ENCODE measurements at places on chromosomes 12 and 14. TPM values are rescaled to one million over a fixed set of nuclear protein-coding genes. Genes with fewer than 3 reads are reported as not detected.

DNA sequence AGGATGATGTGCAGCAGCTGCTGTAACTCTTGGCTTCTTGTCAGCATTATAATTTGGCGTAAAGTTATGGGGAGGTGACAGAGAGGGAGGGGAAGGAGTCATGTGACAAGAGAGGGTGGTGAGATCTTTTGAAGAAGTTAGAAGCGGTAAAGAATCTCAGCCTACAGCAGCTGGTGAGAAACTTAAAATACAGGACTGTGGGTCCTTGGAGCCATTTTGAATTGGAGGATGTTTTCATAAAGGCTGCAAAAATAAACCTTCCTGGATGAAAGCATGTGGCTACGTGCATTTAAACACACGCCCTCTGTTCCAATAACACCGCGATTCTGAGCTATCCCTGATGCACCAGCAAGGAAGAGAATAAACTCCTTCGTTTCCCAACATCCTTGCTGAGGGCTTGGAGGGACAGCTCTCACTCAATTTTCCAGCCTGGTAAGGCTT lies 133.7 kb downstream of the TMEM30B start:
- H3K4me1 ChIP-seq, result no peaks in the 10 kb centered on the region
- no peak overlapping the region for H3K27ac ChIP-seq
- H3K4me3 ChIP-seq, result no peak overlapping the region
- DNase-seq, result no peak

GRCh38 chr14:78638926-78639325 lies 468.8 kb downstream of the NRXN3 start:
- H3K4me3 ChIP-seq, result no peak overlapping the region
- H3K27me3 ChIP-seq, result no peaks in the 10 kb centered on the region
- H3K36me3 ChIP-seq, result no peaks in the 10 kb centered on the region
- H3K4me1 ChIP-seq, result peaks cover 2% of the 10 kb centered on the region
- no peak for DNase-seq

DNA sequence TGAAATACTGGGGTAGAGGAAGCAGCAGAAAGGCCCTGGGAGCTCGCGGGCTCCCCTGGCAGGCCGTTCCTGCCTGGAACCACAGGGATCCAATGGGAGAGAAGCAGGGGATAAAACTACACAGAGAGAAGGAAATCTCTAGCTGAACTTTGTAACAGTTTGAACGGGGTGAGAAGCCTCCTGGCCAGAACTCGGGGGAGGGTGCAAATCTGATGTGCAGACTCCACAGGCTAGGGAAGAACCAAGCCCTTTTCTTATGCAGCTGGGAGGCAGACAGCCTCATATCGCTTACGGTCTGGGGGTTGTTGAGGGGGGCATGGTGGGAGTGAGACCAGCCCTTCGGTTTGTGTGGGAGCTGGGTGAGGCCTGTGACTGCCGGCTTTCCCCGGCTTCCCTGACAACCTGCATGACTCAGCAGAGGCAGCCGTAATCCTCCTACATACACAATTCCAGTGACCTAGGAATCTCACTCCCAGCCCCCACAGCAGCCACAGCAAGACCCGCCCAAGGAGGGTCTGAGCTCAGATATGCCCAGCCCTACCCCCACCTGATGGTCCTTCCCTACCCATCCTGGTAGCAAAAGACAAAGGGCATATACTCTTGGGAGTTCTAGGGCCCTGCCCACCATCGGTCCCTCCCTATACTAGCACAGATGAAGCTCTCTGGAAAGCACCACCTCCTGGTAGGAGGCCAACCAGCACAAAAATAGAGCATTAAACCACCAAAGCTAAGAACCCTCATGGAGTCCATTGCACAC lies 143.0 kb downstream of the TMTC1 start:
- peak overlapping the region; percentile 35 for H3K4me3 ChIP-seq
- peaks cover 19% of the 10 kb centered on the region for H3K36me3 ChIP-seq

DNA sequence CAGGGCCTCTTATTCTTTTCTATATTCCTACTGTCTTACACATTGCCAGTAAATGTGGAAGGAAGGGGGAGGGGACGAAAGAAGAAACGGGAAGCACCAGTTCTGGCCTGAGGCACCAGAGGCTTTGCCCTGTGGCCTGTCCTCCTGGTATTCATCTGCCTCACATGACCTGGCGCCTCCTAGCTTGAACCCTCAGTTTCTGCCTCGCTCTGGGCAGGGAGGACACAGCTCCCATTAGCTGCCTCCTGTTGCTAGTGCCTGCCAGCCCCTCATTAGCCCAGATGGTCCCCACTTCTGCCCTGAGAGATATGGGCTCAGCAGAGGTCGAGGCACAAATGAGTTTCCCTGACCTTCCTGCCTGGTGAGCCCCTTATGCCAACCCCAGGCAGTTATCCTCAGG lies 3.0 kb upstream of the PLEKHG6 start:
- peaks cover 38% of the 10 kb centered on the region for H3K27me3 ChIP-seq
- H3K27ac ChIP-seq, result no peak overlapping the region
- no peak overlapping the region for H3K4me3 ChIP-seq
- H3K4me1 ChIP-seq, result peaks cover 13% of the 10 kb centered on the region

DNA sequence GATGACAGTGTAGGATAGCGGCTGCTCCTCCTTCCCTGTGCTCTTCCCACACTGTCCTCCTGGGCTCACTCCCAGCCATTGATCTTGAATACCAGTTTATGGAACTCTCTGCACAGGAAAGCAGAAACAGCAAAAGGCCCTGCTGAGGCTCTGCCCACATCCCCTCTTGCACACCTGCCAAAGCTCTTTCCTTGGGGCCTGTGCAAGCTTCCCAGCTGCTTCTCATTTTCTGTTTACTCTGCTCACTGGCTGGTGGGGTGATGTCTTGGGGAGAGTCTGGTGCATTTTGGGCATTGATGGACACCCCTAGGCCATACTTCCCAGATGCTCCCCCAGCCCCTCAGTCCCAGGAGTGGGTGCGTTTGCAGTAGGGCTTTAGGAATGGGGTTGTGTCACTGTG lies 361.8 kb downstream of the TMEM121 start:
- no peak overlapping the region for H3K4me3 ChIP-seq
- H3K27me3 ChIP-seq, result no peaks in the 10 kb centered on the region
- H3K36me3 ChIP-seq, result peaks cover 2% of the 10 kb centered on the region
- DNase-seq, result no peak

GRCh38 chr14:76133103-76133502 lies 18.6 kb upstream of the GPATCH2L start:
- no peaks in the 10 kb centered on the region for H3K36me3 ChIP-seq
- H3K4me1 ChIP-seq, result peaks cover 2% of the 10 kb centered on the region
- H3K27me3 ChIP-seq, result peaks cover 86% of the 10 kb centered on the region
- peak; percentile 39 for DNase-seq

DNA sequence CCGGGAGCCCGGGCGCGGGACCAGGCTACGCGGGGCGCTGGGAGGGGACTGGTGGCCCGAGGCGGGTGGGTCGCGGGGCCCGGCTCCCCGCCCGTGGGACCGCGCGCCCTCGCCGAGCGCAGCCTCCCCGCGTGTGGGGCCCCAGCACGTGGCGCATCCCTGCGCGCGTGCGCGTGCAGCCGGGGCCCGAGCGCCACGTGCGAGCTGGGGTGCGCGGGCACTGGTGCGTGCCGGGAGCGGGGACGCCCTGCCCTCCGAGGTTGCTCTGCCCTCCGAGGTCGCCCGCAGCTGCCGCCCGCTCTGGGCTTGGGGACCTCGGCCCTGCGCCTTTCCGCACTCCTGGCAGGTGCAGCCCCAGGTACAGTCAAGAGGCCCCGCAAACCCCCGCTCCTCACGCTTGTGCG lies 365 bp upstream of the CCDC88C start:
- H3K27me3 ChIP-seq, result no peaks in the 10 kb centered on the region
- no peak overlapping the region for H3K27ac ChIP-seq
- peak; percentile 42 for DNase-seq
- peak overlapping the region; percentile 61 for H3K4me3 ChIP-seq

GRCh38 chr12:3253682-3254275 lies 176.6 kb downstream of the TSPAN9 start:
- H3K36me3 ChIP-seq, result peaks cover 1% of the 10 kb centered on the region
- no peaks in the 10 kb centered on the region for H3K27me3 ChIP-seq
- no peak overlapping the region for H3K27ac ChIP-seq
- peaks cover 1% of the 10 kb centered on the region for H3K4me1 ChIP-seq
- H3K4me3 ChIP-seq, result no peak overlapping the region

DNA sequence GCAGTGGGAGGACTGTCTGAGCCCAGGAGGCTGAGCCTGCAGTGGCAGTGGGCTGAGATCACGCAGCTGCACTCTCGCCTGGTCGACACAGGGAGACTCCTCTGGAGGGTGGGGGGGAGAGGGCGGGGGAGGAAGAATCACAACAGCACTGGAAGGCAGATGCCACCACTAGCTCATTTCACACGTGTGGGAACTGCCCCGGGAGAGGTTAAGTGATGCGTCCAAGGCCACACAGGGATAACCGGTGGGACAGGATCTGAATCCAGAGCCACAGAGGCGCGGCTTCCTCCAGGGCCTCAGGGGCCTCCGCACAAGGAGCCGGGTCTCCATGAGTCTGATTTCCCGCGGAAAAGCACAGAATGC lies 20.8 kb downstream of the STX2 start:
- H3K27ac ChIP-seq, result peak overlapping the region; percentile 29
- H3K27me3 ChIP-seq, result no peaks in the 10 kb centered on the region
- peaks cover 9% of the 10 kb centered on the region for H3K36me3 ChIP-seq
- H3K4me1 ChIP-seq, result peaks cover 7% of the 10 kb centered on the region
- DNase-seq, result no peak

DNA sequence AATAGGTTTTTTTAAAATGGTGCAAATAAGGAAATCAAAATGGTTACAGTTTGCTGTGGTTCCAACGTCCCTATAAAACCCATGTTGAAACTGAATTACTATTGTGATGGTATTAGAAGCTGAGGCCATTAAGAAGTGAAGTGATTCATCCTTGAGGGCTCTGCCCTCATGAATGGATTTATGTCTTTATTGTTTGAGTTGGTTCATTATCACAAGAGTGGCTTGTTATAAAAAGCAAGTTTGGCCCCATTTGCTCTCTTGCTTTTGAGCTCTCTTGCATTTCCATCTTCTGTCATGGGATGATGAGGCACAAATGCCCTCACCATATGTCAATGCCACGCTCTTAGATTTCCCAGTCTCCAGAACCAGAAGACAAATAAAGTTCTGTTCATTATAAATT lies 62.3 kb downstream of the PRKD1 start:
- H3K27me3 ChIP-seq, result no peaks in the 10 kb centered on the region
- no peak for DNase-seq
- no peak overlapping the region for H3K27ac ChIP-seq

DNA sequence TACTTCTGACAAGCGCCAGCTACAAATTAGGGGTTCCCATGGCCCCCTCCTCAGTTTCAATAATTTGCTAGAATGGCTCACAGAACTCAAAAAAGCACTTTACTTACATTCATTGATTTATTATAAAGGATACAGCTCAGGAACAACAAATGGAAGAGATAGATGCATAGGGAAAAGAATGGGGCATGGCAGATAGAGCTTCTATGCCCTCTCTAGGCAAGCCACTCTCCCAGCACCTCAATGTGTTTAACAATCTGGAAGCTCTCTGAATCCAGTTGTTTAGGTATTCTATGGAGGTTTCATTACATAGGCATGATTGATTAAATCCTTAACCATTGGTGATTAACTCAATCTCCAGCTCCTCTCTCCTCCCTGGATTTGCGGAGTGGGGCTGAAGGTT lies 184.5 kb upstream of the DAAM1 start:
- H3K4me3 ChIP-seq, result no peak overlapping the region
- H3K36me3 ChIP-seq, result no peaks in the 10 kb centered on the region
- no peak for DNase-seq
- H3K4me1 ChIP-seq, result no peaks in the 10 kb centered on the region

GRCh38 chr12:64236549-64236948 lies 14.5 kb upstream of the KICS2 start:
- peaks cover 9% of the 10 kb centered on the region for H3K27me3 ChIP-seq
- DNase-seq, result no peak
- no peaks in the 10 kb centered on the region for H3K36me3 ChIP-seq
- no peak overlapping the region for H3K27ac ChIP-seq
- H3K4me1 ChIP-seq, result peaks cover 9% of the 10 kb centered on the region

DNA sequence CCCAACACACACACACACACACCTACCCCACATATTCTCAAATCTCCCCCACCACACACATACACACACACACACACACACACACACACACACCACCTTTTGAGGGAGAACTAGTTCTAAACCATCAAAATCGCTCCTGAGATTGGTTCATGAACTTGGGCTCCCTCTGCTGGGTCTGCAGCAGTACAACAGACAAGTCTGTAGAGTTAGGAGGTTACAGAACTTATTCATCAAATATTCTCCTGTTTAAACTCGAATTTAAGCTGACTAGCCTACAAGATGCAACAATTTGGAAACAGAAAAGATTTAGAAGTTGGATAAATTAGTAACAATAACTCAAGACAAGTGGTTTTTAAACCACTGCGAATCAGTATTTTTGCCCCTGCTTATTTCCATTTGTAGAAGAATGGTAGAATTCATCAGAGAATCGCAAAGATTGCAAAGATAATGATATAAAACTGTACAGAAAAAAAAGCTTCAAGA lies 136.4 kb upstream of the USP15 start:
- peak; percentile 23 for DNase-seq
- H3K4me1 ChIP-seq, result peaks cover 37% of the 10 kb centered on the region
- H3K36me3 ChIP-seq, result no peaks in the 10 kb centered on the region
- H3K27me3 ChIP-seq, result no peaks in the 10 kb centered on the region

DNA sequence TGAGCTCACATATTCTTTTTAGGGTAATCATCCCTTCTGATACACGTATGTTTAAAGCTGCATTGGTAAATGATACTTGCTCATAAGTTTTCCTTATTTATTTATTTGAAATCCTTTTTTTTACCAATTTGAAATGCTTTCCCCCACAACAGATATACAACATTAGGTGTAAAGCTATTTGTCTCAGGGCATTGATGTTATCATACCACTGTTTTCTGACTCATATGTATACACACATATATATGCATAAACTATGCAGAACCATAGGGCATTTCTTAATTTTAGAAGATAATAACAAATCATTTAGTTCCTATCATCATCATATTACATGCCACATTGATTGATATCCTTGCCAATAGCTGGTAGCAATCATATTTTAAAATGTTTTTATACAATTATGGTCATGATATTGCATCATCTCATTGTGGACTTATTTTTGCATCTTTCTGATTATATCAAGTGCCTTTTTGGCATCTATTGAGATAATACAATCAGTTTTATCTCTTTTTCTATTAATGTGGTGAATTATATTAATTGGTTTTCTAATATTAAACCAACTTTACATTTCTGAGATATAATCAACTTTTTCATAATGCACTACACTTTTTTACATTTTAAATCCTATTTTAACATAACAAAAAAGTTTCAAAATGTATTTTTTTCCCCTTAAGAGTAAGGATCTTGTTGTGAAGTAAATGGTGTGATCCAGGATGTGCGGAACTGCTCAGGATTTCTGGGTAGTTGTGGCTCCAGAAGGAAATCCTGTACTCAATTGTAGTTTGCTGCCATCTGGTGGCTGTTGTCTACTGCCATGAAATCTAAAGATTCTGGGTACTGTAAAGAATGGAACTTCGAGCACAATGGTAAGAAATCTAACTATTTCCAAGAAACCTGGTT lies 16.7 kb downstream of the OR9K2 start:
- H3K27me3 ChIP-seq, result peaks cover 6% of the 10 kb centered on the region
- DNase-seq, result peak; percentile 25
- H3K36me3 ChIP-seq, result no peaks in the 10 kb centered on the region

The KRT86 gene
- not detected for total RNA-seq

The TCTN2 gene
- total RNA-seq, result 35.5 TPM

The PIK3C2G gene
- 26.4 TPM for total RNA-seq

The USP44 gene
- total RNA-seq, result 13.3 TPM

The CNTN1 gene
- 3.1 TPM for total RNA-seq

The TAS2R30 gene
- 5.6 TPM for total RNA-seq

The EDDM3A gene
- total RNA-seq, result not detected

The SLC5A8 gene
- 0.12 TPM for total RNA-seq

The STAC3 gene
- total RNA-seq, result 6.1 TPM

All from progenitor cell of endocrine pancreas (in vitro differentiated cells).